ENCODE measurements at places on chromosomes 2 and 18.

- DNase-seq = no peak
Measured at GRCh38 chr18:47246027-47246971, 5.2 kb downstream of the SKOR2 start.

GRCh38 chr2:144414324-144414845 lies 105.5 kb downstream of the ZEB2 start:
- no peak for DNase-seq

- no peak for DNase-seq
Measured at GRCh38 chr2:16466133-16466820, 199.4 kb downstream of the CYRIA start.

DNA sequence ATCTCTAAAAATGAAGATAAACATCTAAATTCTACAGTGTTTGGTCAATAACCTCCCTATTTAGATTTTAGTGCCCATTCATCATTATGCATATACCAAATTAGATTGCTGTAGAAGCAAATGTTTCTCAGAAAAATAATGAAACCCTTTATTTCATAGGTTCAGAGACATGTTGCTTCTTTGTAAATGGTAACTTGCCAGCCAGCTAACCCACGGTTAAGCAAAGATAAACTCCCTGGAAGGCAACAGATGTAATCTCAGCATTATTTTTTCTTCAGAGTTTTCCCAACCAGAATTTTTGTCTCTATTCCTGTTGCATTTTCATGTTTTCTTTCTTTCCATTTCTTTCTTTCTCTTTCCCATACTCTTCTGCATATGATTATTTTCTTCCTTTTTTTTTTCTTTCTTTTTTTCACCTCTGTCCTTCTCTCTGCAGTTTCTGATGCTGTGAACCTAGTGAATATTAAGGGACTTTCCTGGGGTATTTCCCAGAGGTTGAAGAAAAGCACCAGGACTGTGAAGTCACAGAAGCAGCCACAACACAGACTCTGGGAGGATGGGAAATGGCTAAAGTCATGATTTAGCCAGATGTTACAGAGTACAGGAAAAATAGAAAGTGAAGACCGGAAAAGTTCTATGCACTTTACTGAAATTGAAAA lies 50.0 kb upstream of the DSG1 start:
- DNase-seq = no peak

- no peak for DNase-seq
Measured at GRCh38 chr2:233990261-233990798, 60.2 kb upstream of the SPP2 start.

- DNase-seq = no peak
Measured at GRCh38 chr2:229445019-229445418, 173.9 kb upstream of the PID1 start.

DNA sequence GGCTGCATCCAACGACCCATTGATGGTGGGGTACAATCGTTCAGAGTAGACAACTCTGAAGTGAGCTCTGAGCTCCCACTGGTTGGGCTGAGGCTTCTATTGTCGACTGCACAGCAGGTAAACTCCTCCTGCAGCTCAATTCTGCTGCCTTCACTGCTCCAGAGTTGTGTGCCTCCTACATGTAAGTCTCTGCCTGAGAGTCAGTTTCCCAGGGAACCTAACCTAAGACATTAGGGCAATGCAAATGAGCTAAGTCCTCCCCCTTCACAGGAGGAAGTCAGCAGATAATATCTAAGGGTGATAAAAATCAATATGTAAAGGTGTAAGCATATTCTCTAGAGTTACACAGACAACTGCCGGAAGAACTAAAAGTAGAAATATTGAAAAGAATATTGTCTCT lies 22.5 kb upstream of the ACYP2 start:
- DNase-seq = no peak

DNA sequence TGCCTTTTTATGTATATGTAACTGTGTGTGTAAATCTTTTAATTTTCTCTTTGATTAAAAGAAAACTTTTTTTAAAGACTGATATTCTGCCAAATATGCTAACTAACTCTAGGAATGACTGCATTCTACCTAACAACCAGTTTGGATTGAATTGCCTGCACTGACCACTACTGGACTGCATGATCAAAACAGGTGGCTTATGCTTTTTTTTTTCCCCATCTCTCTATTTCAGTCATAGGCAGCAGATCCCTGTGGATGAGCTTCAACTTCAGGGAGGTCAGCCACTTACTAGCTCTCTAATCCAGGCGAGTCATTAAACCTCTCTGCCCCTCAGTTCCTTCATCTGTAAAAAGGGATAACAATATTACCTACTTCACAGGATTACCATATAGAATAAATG lies 138.6 kb upstream of the SERTAD2 start:
- DNase-seq = no peak

GRCh38 chr2:232652505-232652851 lies 19.1 kb downstream of the EFHD1 start:
- no peak for DNase-seq
